ENCODE measurements at places on chromosomes 13 and 19.

- no peak for DNase-seq
Observed at GRCh38 chr13:55652657-55653056, 1488.1 kb upstream of the PRR20A start.

GRCh38 chr13:95791084-95791722, 114.3 kb downstream of the DNAJC3 start:
- no peak for DNase-seq

DNA sequence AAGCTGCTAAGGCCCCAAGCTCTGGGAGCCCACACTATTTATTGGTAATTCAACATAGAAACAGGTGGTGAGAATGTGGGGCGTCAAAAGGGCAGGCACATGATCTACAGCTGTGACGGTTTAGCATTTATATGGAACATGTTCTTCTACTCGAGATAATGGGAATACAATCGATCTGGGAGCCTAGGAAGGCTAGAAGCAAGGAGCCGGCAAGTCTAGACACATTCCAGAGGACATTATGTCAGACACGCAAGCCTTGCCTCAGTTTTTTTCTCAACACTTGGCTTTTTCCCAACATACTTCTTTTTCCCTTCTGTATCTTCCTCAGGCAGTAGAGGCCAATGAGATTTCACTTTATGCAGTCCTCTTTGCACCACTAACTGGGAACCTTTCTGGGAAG, 315.7 kb upstream of the SLITRK5 start:
- no peak for DNase-seq

- DNase-seq: no peak
Observed at GRCh38 chr19:38409631-38410133, 6.8 kb downstream of the FAM98C start.

- no peak for DNase-seq
Observed at GRCh38 chr13:95050800-95051615, 250.2 kb downstream of the ABCC4 start.

DNA sequence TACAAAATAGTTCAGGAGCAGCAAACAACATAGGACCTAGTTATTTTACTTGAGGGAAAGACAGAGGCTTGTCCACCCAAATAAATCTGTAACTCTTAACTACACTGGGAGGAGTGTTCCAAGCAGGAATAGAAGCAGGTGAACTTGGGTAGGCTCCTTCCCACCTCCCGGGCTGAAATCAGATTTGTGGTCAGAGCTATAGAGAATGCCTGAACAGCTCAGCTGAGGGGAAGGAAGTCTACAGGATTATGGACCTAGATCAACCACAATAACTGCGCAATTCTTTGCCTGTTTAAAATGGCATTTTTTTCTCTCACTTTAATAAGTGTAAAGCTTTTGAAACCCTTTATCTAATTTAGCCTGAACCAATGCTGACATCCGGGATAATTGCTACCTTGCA, 73.5 kb upstream of the IRS2 start:
- DNase-seq: no peak

DNA sequence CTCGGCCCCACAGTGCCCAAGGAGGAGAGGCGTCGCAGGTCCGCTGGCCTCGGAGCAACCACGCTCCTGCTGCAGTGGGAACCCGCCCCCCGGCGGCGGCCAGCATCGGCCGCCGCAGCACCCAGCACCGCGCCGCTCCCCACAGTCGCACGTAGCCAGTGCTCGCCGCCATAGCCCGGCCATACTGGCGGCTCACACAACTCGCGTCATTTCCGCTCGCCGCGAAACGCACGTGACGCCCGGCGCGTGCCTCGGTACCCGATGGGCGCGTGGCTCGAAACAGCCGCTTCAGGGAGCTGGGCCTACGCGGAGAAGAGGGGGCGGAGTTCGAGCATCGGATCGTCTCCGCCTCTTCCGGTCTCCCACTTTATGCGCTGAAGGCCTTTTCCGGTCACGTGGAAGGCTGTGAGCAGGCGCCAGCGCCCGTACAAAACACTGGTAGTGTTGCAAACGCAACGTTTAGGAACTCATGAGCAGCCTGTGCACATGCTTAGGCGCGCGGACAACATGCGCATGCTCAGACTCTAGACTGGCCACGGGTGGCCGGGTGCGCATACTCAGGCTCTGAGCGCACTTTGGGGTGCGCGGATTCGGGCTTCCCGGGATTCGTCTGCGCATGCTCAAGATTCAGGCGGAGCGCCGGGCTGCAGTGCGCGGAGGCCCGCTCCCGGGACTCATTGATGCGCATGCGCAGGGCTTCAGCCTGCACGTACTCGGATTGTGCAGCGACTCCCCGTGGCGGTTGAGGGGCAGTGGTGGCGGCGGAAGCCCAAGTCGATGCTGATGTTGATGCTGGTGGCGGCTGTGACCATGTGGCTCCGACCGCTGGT, at the start of the genes CATSPERD and LONP1:
CATSPERD (plus strand) TSS at position 677 of the 830 bp plus-strand sequence; CDS start at position 778, 101 bp downstream.
LONP1 (minus strand) TSS at position 186 of the 830 bp plus-strand sequence; CDS start at position 172, 14 bp downstream.
- DNase-seq: peak; percentile 100

DNA sequence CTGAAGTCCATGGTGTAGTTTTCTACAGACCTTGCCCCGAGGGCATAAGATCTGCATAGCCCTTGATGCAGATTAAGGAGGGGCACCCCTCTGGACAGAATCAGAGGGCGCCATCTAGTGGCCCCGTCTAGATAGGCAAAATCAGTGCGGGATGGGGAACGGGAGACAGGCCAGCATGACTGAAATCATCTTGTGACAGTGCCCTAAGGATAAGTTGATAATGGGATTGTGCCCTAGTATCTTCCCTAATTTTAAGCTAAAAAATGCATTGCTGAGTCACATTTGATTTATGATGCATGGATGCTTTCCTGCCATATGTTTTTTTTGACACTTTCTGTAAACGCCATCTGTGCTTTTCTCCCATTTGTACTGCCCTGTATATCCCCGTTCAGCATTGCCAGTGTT, 19.0 kb upstream of the GPI start:
- peak; percentile 77 for DNase-seq

GRCh38 chr13:45748941-45749759, 47.0 kb downstream of the CBY2 start:
- DNase-seq: no peak

DNA sequence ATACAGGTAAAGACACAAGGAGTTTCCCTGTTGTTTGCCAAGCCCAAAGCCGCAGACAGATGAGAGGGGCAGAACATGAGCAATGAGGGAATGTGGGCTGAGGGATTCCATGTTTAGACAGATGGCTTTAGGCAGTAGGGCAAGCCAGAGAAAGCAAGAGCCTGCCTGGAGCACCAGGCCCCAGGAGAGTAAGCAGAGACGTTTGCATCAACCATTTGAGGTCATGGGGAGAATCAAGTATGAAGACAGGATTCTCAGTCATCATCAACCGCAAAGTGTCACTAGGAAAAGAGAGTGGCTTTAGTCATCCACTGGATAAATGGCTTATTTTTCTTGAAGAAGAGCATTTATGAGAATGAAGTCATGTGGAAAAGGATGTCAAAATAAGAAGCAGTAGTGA, 184.7 kb downstream of the COG6 start:
- DNase-seq: no peak

DNA sequence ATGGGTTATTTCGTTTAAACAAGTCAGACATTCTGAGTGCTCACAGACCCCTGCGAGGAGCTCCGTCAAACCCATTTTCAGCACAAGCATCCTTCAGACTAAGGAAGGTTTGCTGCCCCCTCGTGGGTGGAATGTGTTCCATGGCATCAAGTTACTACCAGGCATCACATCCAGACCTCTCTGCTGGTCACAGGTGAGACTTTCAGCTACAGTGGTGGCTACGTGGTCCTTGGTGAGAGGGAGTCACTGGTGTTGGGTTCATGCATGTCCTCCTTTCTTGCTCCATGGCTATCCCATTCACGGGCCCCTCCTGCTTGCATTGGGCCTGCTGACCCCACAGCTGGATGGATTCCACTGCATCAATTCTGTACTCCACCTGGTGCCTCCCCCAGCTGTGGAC, 9.1 kb upstream of the LILRB5 start:
- DNase-seq: peak; percentile 89

DNA sequence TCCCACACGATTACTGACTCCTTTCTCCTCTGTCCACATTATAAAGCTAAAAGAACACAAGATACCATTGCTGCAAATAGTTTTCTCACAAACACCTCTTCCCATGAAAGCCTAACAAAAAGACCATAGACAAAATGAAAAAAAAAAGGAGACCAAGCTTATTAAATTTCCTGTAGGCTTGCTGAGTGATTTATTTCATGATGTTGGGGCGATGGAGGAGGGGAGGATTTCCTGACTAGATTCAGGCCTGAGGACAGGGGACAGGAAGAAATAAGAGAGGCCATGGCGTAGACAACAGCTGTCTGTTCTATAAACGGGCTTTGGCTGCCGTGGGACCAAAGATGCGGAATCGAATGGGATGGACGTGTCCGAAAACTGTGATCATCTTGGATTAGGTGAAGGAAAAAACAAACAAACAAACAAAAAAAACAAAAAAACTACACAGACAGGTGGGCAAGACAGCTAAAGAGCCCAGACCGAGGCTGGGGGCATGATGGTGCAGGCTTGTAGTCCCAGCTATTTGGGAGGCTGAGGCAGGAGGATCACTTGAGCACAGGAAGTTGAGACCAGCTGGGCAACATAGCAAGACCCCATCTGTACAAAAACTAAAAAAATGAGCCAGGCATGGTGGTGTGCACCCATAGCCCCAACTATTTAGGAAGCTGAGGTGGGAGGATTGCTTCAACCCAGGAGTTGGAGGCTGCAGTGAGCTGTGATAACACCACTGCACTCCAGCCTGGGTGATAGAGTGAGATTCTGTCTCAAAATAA, 5.3 kb downstream of the TMPRSS9 start:
- DNase-seq: no peak

DNA sequence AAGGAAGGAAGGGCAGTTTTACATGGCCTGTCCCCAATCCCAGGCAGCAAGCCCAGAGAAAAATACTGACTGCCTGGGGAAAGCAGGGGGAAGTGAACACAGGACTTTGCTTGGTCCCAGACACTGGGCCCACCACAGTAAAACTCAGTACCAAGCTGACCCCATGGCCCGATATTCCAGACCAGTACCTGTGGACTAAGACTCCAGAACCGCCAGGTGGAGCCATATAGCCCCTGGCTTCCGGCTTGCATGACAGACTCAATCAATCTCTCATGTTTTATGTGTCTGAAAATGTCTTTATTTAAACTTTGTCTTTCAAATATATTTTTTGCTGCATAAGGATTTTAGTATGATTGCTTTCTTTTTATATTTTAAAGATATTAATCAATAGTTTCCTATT, 767.9 kb upstream of the SLITRK6 start:
- DNase-seq: peak; percentile 8

Measured in hepatocyte (in vitro differentiated cells).